ENCODE measurements at places on chromosomes 6 and 20.

GRCh38 chr6:89254569-89254968 is 37.4 kb upstream of the GABRR1 start:
- H3K36me3 ChIP-seq: peaks cover 3% of the 10 kb centered on the region
- peaks cover 6% of the 10 kb centered on the region for H3K4me1 ChIP-seq
- no peak overlapping the region for H3K27ac ChIP-seq

DNA sequence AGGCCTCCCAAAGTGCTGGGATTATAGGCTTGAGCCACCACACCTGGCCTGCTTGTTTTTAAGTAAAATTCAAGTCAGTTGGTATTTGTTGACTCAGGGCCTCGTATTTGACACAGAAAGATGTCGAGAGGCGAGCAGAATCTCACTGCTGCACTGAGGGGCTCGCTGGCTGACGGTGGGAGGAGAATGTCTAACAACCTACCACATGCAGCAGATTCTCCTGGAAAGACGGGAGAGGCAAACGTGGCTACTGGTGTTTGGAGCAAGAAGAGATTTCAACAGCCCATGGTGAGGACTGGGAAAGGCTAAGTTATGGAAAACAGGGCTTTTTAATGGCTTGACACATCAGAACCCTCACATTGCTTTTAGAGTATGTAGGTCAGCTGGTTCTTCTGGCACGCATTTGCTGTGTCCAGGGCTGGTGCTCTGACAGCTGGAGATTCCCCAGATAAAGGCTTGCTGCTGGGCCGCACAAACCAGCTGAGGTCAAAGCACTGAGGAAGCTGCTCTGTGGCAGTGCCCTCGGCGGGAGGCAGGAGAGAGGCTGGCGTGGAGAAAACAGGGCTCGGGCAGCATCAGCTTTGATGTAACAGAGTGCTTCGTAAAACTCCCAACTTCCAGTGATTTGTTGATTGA is 84.2 kb upstream of the FRMD1 start:
- no peak for DNase-seq
- no peaks in the 10 kb centered on the region for H3K36me3 ChIP-seq
- H3K4me1 ChIP-seq: no peaks in the 10 kb centered on the region
- no peak overlapping the region for H3K4me3 ChIP-seq
- H3K27ac ChIP-seq: no peak overlapping the region

DNA sequence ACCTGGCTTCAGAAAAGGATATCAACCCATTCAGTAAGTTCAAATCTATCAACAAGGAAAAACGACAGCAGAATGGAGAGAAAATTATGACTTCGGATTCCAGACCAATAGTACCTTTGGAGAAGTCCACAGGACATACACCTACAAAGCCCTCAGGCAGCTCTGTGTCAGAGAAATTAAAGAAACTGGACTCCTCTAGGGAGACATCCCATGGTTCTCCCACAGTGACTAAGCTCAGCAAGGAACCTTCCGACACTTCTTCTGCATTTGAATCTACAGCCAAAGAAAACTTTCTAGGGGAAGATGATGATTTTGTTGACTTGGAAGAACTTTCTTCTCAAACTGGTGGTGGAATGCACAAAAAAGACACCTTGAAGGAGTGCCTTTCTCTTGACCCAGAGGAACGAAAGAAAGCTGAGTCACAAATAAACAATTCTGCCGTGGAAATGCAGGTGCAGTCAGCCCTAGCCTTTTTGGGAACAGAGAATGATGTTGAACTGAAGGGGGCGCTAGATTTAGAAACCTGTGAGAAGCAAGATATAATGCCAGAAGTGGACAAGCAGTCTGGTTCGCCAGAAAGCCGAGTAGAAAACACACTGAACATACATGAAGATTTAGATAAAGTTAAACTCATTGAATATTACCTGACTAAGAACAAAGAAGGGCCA is 67.4 kb upstream of the HINT3 start:
- H3K4me1 ChIP-seq: peaks cover 6% of the 10 kb centered on the region
- H3K4me3 ChIP-seq: peak overlapping the region; percentile 41
- peaks cover 7% of the 10 kb centered on the region for H3K36me3 ChIP-seq
- DNase-seq: no peak

DNA sequence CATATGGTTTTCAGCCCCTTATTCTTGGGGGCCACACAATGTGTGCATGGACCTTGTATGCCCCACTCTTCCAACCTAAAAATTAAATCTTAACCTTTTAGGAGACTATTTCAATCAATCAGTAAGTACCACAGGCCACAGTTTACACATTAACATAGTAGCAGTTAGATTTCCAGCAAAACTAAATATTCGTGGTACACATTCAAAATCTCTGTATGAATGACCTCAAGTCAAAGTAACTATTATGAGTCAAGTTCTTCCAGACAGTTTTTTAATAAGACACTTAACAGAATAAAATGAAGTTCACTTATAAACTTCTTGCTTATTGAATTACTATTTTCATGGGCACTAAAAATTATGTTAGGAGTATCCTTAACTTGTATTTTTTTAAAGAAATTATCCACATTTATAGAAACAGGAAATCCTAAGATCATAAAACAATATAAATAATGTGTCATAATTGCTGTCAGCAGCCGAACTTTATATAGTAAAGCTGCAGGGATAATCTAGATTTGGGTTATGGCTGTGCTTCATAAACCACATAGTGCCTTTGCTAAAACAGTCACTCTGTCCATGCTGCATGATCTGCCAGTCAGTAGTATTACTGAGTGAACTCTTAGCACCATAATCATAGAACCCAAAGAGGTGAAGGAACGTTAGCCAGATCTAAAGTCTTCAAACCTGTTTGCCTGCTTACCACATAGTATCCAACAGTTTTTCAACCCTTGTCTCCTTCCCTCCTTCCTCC is 21.7 kb downstream of the SEC63 start:
- H3K27ac ChIP-seq: no peak overlapping the region
- H3K27me3 ChIP-seq: no peaks in the 10 kb centered on the region
- no peak for DNase-seq
- peaks cover 12% of the 10 kb centered on the region for H3K4me1 ChIP-seq
- H3K36me3 ChIP-seq: peaks cover 3% of the 10 kb centered on the region
- H3K4me3 ChIP-seq: no peak overlapping the region

GRCh38 chr6:157088841-157089240 is 234.5 kb downstream of the TMEM242 start:
- peak overlapping the region; percentile 21 for H3K4me3 ChIP-seq
- peaks cover 24% of the 10 kb centered on the region for H3K4me1 ChIP-seq
- H3K36me3 ChIP-seq: peaks cover 5% of the 10 kb centered on the region
- no peak for DNase-seq

- peaks cover 10% of the 10 kb centered on the region for H3K4me1 ChIP-seq
- DNase-seq: no peak
- H3K36me3 ChIP-seq: peaks cover 5% of the 10 kb centered on the region
- H3K27ac ChIP-seq: no peak overlapping the region
- no peak overlapping the region for H3K4me3 ChIP-seq
Measured at GRCh38 chr6:45076217-45076930, 251.8 kb upstream of the RUNX2 start.

- H3K27ac ChIP-seq: no peak overlapping the region
- no peaks in the 10 kb centered on the region for H3K36me3 ChIP-seq
- no peaks in the 10 kb centered on the region for H3K4me1 ChIP-seq
- H3K4me3 ChIP-seq: no peak overlapping the region
- H3K27me3 ChIP-seq: peaks cover 34% of the 10 kb centered on the region
Measured at GRCh38 chr6:11684901-11685480, 93.6 kb downstream of the ADTRP start.

DNA sequence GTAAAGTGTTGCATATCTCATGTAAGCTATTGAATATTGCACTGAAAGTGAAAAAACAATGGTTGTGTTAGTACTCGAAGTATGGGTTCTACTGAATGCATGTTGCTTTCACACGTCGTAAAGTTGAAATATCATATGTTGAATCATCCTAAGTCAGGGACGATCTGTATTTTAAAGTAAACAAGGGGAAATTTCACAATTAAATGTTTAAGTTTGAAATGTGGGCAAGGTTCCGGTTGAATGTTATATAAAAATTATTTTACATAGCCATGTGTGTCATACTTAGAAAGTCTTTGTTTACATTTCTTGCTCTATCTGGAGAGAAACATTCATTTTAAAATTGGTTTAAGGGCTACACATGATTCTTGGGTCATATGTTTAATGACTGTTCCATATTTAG is 76.8 kb downstream of the AKAP7 start:
- H3K4me3 ChIP-seq: no peak overlapping the region
- H3K36me3 ChIP-seq: peaks cover 6% of the 10 kb centered on the region
- no peak for DNase-seq
- H3K27ac ChIP-seq: no peak overlapping the region

DNA sequence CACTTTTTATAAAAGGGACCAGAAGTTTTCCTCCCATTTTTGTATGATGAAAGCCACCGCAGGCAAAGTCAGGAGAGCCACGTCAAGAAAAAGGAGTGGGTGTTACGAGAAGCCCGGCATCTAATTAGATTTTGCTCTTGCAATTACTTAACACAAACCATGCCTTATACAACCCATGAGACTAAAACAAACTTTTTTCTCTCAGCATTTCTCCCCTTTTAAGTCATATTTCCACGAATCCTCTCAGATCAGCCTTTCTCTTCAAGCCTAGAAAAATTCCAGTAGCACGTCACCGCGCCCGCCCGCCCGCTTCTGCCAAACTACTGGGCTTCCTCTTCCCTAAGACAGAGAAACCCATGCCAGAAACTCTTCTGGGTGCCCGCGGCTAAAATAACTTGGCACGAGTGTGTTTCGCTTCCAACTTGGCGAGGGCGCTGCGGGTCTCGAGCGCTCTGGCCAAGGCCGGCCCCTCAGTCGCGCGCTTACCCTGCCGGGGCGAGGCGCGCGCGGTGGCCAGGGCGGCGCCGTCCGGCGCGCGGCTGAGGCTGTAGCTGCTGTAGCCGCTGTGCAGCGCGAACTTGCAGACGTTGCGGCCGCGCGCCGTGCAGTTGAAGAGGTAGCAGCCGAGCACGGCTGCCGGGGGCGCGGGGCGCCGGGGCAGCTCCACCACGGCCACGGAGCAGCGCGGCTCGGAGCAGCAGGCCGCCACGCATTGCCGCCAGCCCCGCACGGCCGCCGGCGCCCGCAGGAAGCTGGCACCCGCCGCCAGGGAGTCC is 1.0 kb downstream of the LRP11 start:
- peaks cover 14% of the 10 kb centered on the region for H3K4me1 ChIP-seq
- H3K36me3 ChIP-seq: no peaks in the 10 kb centered on the region
- peaks cover 7% of the 10 kb centered on the region for H3K27me3 ChIP-seq
- H3K27ac ChIP-seq: no peak overlapping the region

- no peak within 1 kb of the TSS for H3K4me3 ChIP-seq
- no peak within 1 kb of the TSS for H3K27ac ChIP-seq
- H3K27me3 ChIP-seq: peaks cover 36% of the 10 kb centered on the region
Measured at GRCh38 chr6:41286544-41287346, at the start of gene TREM1. TSS of gene TREM1 (minus strand) at chr6:41286682. CDS start at chr6:41286655, 27 bp downstream.

DNA sequence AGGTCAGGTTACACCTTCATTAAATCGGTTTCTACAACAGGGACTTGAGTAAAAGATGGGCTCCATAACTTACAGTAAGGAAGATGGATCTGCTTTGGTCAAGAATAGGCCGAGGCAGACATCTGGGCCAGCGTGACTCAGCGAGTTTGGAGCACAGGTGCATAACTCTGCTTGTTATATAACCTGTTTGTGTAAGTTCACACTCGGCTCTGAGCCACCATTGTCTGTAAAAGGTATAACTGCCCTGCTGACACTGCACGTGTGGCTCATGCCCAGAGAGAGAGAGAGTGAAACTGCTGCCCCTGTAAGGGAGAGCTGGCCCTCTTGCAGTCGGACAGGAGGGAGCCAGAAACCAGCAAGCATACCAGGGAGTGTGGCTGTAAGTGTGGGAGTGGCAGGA is 737.9 kb upstream of the SLC35B3 start:
- H3K4me3 ChIP-seq: no peak overlapping the region
- H3K27ac ChIP-seq: no peak overlapping the region
- no peak for DNase-seq

- H3K27me3 ChIP-seq: peaks cover 7% of the 10 kb centered on the region
- H3K4me1 ChIP-seq: peaks cover 4% of the 10 kb centered on the region
- no peak for DNase-seq
- no peak overlapping the region for H3K4me3 ChIP-seq
Measured at GRCh38 chr6:139881236-139881635, 506.8 kb upstream of the CITED2 start.

- DNase-seq: no peak
- H3K4me1 ChIP-seq: peaks cover 7% of the 10 kb centered on the region
- H3K27me3 ChIP-seq: peaks cover 4% of the 10 kb centered on the region
- no peak overlapping the region for H3K27ac ChIP-seq
- no peak overlapping the region for H3K4me3 ChIP-seq
Measured at GRCh38 chr6:3440911-3441310, 15.9 kb downstream of the SLC22A23 start.

DNA sequence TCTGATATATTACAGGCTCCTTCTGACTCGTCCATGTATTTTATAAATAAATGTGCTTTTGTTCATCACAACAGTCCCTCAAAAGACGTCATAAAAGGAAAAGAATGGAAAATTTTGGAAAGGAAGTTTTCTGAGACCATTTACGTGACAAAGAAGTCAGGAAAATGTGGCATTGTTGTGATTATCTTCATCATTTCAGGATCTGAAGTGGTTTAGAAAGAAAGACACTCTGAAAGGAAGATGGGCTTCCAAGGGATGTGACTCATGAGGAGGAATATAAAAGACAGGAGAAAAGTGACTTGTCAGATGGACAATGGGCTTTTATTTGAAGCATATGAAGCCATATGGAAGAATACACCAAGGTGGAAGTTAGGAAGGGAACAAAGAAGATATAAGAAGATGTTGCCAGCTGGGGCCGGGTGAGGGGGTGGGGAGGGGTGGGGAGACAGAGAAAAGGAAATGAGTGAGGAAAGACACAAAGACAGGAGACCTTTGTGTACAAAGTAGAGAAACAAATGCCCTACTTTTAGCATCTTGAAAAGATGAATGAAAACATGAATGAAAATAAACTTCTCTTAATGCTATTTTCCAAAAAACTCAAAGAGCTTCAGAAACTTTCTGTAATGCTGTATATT is 190.3 kb upstream of the PREP start:
- DNase-seq: no peak
- peaks cover 27% of the 10 kb centered on the region for H3K4me1 ChIP-seq
- H3K27me3 ChIP-seq: no peaks in the 10 kb centered on the region
- H3K4me3 ChIP-seq: no peak overlapping the region
- peaks cover 4% of the 10 kb centered on the region for H3K36me3 ChIP-seq

GRCh38 chr6:116625872-116626271 is 9.6 kb downstream of the RSPH4A start:
- H3K4me1 ChIP-seq: no peaks in the 10 kb centered on the region
- H3K27ac ChIP-seq: no peak overlapping the region
- no peak overlapping the region for H3K4me3 ChIP-seq
- no peak for DNase-seq

DNA sequence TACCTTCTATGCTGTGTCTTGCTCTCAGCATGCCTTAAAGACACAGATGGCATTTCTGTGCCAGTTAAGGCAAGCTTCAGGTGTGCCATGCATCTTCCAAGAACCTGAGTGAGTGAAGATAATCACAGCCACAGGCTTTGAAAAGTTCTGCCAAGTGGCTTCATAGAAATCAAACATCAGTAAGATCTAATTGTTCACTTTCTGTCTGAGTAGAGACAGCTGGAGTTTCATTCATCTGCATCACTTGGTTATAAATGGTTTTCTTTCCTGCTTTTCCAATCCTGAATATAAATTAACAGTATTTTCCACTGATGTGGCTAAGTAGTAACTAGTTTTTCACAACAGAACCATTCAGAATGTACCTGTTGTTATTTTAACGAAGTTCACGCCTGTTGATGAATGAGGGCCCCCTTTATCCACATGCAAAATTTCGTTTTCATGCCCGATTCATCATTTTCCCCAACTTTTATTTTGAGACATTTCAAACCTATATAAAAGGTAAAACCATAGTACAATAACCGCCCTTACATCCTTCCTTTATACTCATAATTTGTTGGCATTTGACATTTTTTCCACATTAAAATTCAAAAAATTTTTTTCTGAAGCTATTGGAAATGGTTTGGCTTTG is 38.6 kb upstream of the KCNG1 start:
- no peak overlapping the region for H3K27ac ChIP-seq
- H3K4me3 ChIP-seq: no peak overlapping the region
- no peaks in the 10 kb centered on the region for H3K36me3 ChIP-seq
- H3K4me1 ChIP-seq: peaks cover 11% of the 10 kb centered on the region
